Forelimb muscle (tissue), 1 donor: ENCODE measurements at places on chromosomes 4 and X.

- DNase-seq: no peak
Measured at GRCh38 chr4:184348311-184349233, 125.8 kb downstream of the IRF2 start.

DNA sequence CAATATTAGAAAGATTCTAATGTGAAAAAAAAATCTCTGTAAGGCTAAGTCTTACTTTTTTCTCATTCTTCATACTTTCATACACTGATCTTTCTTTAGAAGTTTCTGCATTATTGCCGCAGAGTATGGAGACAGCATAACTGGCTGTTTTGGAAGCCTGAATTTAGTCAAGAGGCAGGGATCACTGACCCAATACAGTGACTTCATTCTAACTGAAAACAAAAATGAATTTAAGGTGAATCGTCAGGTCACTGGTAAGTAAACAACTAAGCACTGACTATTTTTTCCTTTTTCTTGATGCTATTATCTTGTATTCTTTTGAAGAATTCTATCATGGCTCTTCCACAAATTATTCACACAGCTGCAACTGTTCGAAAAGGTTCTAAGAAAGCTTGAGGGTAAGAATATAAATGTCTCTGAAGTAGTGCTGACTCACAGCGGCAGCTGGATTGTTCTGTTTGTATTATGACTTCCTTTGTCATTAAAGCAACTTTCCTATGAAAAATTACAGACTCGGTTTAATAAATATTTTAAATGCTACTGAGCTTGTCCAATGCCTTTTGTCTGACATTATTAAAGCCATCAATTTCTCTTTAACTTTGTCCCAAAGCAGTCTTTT is 609.3 kb downstream of the FSTL5 start:
- no peak for DNase-seq

DNA sequence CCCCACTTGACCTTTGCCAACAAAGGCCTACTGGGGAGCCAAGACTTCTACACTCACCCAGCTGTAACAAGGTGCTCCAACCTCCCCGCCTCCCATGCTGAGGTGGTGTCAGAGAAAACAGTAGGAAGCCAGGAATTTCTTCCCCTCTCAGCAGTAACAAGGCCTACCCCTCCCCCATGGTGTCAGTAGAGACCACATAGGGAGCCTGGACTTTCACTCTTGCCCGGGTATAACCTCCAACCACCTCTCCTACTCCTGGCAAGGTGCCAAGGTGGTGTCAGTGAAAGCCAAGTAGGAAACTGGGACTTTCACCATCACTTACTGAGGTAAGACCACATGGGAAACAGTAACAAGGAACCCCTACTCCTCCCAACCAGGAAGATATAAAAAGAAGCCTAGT is 93.1 kb downstream of the SLC16A2 start:
- DNase-seq: no peak

DNA sequence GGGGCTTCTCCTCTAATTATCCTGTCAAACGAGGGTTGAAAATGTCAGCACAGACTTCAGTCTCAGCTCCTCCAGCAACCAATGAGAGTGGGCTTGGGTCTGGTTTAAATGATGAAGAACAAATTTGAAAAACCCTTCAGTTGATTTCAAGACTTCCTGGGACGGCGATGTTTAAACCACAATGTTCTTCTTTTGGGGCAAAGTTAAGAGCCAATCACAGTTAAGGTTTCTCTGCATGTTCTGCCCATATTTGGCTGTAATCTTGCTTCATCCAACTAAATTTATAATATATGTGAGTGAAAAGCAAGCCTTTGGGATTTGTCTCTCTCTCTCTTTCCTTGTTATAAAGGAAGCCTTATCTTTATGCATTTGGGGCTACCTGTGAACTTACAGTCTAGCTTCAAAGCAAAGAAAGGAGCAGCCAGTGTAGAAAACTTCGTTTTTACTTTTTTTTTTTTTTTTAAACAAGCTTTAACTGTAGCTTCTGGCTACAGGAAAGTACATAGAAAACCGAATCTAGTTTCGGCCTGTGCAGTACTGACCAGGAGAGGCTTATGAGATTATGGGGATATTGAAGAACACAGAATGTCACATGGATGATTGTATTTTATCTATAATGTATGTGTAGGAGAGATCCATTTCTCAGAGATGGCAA is 46.8 kb upstream of the FAM9C start:
- no peak for DNase-seq

GRCh38 chrX:9591496-9591895 is 126.6 kb downstream of the TBL1X start:
- no peak for DNase-seq
